ENCODE measurements at places on chromosomes 7 and 10.

DNA sequence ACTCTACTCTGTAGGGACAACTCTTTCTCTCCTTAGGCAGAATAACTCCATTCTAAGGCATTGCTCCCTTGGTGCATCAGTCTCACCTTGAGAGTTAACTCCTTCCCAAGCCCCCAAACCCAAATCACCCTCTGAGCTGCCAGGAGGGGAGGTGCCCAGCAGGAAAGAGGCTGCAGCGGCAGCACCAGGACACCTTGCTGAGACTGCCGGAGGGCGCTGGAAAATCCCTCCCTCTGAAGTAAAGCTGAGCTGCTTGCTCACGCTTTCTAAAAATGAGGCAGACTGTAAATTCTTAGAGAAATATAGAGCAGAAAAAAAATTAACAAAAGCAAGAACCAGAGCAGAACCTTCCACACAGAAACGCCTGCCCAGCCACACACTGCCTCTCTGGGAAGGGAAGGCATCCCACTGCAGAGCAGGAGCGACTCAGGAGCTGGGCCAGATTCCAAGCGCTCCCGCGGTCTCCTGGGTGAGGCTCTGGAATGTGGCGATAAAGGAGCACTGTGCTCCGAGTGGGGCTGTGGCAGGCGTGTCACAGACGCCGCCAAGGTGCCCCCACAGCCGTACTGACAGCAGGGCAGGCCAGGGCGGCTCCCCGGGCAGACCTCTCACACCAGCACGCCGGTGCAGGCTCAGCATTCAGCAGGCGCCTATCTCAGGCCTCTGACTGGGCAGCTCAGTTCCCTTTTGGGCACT lies 202.1 kb downstream of the TNS3 start:
- H3K4me3 ChIP-seq = no peak overlapping the region
- no peaks in the 10 kb centered on the region for H3K27me3 ChIP-seq
- H3K36me3 ChIP-seq = no peaks in the 10 kb centered on the region
- H3K4me1 ChIP-seq = peaks cover 18% of the 10 kb centered on the region
- H3K27ac ChIP-seq = no peak overlapping the region

- no peak overlapping the region for H3K4me3 ChIP-seq
- no peak for DNase-seq
- no peaks in the 10 kb centered on the region for H3K36me3 ChIP-seq
- H3K27me3 ChIP-seq = no peaks in the 10 kb centered on the region
- peaks cover under 1% of the 10 kb centered on the region for H3K4me1 ChIP-seq
- H3K27ac ChIP-seq = no peak overlapping the region
Measured at GRCh38 chr10:78925800-78926319, 142.9 kb upstream of the ZMIZ1 start.

- no peak overlapping the region for H3K4me3 ChIP-seq
- H3K27me3 ChIP-seq = no peaks in the 10 kb centered on the region
- peaks cover 15% of the 10 kb centered on the region for H3K4me1 ChIP-seq
- no peak overlapping the region for H3K27ac ChIP-seq
- no peaks in the 10 kb centered on the region for H3K36me3 ChIP-seq
Measured at GRCh38 chr10:34737772-34738169, 77.3 kb downstream of the PARD3 start.

- H3K4me3 ChIP-seq = no peak overlapping the region
- DNase-seq = no peak
- H3K4me1 ChIP-seq = no peaks in the 10 kb centered on the region
Measured at GRCh38 chr7:88396948-88397322, 90.2 kb upstream of the STEAP4 start.

DNA sequence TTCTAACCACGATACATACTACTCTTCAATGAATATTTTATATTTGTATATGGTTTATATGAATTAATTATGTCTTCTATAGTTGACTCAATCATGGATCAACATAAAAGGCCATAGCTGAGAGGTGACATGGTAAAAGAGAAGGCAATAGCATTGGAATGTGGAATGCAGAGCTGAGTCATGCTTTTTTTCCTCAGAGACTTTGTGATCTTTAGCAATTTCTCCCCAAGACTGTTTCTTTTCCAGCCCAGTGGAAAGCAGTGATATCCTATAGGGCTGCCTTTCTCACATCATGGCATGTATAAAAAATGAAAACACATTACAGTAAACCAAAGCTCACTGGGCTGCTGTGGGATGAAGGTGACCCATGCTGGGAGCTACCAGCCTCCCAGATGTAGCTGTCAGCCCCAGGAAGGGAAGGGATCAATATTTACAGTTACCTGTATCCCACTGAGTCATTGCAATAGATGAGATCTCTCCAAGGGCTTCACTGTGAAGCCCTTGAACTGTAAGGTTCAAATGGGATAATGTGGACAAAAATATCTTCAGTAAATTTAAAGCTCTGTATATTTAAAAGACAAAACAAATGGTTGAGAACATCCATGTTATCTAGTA lies 30.2 kb downstream of the SLC39A12 start:
- H3K27ac ChIP-seq = no peak overlapping the region
- H3K4me1 ChIP-seq = no peaks in the 10 kb centered on the region
- H3K36me3 ChIP-seq = no peaks in the 10 kb centered on the region
- no peak overlapping the region for H3K4me3 ChIP-seq

Data from testis (tissue), 5 donors.